ENCODE measurements at places on chromosomes 3 and 15. TPM values are rescaled to one million over a fixed set of nuclear protein-coding genes. Genes with fewer than 3 reads are reported as not detected.

The CTDSPL gene
- 29.7 TPM for total RNA-seq

The TMEM212 gene
- not detected for total RNA-seq

The DHFR2 gene
- 3.7 TPM for total RNA-seq

The CCR9 gene
- total RNA-seq: not detected

The PLOD2 gene
- total RNA-seq: 649 TPM

The FOXL2 gene
- total RNA-seq: 0.19 TPM

The ZNF774 gene
- total RNA-seq: 1.0 TPM

The ATP8B4 gene
- under 0.01 TPM for total RNA-seq

The IQCB1 gene
- 18.6 TPM for total RNA-seq

The GABRB3 gene
- total RNA-seq: not detected

The LMAN1L gene
- total RNA-seq: not detected

The DUOXA2 gene
- total RNA-seq: not detected

The IL17RB gene
- total RNA-seq: not detected

The ALDH1A2 gene
- 5.6 TPM for total RNA-seq

The GOLGA8S gene
- total RNA-seq: 0.09 TPM

The C3orf85 gene
- total RNA-seq: not detected

The VGLL3 gene
- 28.0 TPM for total RNA-seq

The RNF13 gene
- total RNA-seq: 38.0 TPM

The SNTN gene
- not detected for total RNA-seq

The SLC35G2 gene
- 15.0 TPM for total RNA-seq

The PLCD1 gene
- 18.1 TPM for total RNA-seq

The PAQR5 gene
- 0.28 TPM for total RNA-seq

The CATSPER2 gene
- 1.6 TPM for total RNA-seq

The CYP19A1 gene
- total RNA-seq: 0.19 TPM

The CAND2 gene
- 1.1 TPM for total RNA-seq
